Left ventricle myocardium inferior (tissue), 1 donor: ENCODE measurements at places on chromosomes 1 and 21.

- peak; percentile 79 for DNase-seq
These were observed at the start of gene NCAM2 for GRCh38 chr21:20997636-20998455. NCAM2 (plus strand) TSS chr21:20998409.

GRCh38 chr1:226034482-226034881 is 28.0 kb upstream of the H3-3A start:
- peak; percentile 83 for DNase-seq

DNA sequence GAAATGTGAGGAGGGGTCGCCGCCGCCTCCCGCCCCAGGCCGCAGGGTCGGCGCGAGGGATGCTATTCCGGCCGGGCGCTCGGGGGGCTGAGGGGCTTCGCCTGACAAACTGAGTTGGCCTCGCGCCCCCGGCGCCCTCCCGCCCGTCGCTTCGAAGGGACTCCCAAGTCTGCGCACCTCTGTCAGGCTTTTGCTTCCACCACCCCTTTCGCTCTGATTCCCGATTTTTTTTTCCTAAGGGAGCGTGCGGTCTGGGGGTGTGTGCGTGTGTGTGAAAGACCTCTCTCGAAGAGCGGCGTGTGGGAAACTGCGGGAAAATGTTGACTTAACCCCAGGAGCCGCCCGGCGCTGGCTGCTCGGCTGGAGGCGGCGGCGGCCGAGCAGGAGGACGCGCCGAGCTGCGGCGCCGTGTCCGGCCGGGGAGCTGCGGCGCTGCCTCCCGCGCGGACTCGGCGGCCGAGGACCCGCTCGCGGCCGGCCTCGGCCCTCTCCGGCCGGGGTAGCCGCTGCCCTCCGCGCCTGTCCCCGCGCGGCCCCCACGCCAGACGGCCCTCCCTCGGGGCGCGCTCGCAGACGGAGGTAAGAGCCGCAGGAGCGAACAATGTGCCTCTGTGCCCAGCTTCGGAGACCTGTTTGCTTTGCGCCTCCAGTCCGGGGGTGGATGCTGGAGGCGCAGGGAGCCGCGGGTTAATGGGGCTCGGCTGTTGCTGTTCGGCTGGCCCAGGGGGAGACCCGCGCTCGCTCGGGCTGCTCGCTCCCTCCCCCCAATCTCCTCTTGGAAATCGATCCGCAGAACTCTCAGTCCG is 1.1 kb downstream of the ADGRL2 start:
- DNase-seq, result peak; percentile 29

- peak; percentile 57 for DNase-seq
These were observed 6.2 kb downstream of the NECTIN4 start for GRCh38 chr1:161082996-161083747.

GRCh38 chr1:221045842-221046831 is 166.9 kb downstream of the HLX start:
- DNase-seq, result no peak

DNA sequence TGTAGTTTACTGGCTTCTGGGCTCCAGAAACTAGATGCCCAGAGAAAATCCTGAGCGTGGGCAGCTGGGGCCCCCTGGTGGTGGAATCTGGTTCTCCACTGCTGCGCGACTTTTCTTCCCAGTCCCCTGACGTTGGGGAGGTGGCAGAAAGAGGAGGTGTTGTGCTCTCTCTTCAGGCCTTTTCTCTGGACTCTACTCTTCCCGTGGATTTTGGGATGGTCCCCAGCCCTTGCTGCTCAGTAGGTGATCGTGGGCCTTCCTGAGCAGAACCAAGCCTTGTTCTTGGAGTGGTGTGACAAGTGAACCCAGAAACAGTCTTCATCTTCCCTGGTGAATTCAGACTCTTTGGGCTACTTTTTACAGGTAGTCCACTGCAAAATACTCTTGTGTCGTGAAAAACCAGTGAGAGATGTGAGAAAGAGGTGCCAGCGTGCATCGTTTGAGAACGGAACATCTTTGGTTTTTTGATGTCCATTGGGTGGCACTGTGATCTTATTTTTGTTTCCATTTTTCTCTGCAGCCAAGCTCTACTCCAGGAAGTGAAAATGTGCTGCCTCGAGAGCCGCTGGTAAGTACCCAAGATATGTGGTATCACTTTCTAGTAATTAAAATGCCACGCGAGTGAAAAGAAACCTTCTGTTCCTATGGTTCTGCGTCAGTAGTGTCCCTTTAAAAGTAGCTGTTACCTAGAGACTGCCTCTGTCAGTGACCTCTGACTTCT is 20.2 kb downstream of the PEX14 start:
- DNase-seq, result peak; percentile 71

- no peak for DNase-seq
These were observed 27.9 kb upstream of the TTF2 start for GRCh38 chr1:117032266-117032665.

DNA sequence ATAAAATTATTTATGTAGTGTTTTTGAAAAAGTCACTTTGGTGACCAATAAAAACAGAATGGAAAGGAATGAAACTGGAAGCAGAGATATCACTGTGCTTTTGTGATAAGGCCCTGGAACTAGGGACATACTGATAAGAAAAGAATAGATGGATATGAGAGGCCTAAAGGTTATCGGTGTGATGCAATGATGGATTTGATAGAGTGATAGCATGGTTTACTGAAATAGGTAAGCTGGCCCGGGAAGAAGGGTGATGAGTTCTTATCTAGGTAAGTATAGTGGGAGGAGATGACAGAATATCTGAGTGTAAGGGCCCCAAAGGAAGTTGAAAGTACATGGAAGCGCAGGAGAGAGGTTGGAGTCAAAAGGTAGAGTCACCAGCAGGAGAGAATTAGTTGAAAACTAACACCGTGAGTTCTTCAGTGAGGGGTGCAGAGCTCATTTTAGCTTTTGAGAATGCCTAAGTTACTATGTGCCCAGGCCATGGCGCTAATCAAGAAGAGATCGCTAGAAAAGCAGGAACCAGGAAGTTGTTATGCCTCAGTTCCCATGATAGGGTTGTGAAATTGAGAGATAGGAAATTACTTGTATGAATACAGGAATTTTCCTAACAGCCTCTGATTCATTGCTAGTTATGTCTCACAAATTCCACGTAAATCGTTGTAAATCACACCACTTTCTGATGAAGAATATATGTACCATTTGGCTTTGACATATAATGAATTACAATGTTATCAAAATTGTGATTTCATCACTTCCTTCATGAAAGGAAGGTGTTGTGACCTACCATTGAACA is 115.3 kb downstream of the PLA2G4A start:
- DNase-seq, result no peak

DNA sequence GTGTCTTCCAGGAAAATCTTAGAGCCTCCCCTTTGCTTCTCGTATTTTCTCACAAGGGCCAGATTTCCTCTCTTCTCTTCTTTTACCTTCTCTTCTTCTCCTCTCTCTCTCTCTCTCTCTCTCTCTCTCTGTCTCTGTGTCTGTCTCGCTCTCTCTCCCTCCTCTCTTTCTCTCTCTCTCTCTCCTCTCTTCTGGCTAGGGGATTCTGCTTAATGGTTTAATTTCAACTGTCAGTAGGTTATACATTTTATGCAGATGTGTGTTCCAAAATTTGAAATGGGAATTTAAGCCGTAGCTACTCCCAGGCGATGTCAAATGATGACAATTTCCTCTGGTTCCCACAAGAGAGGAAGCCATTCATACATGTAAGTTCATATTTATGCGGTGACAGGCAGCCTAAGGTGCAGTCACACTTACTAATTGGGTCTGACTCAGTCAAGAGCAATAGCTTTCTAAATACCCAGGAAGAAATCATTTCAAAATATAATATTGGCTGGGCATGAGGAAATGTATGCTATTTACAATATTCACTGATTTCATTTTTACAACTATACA is 1.4 kb downstream of the DSCAM start:
- DNase-seq, result no peak

DNA sequence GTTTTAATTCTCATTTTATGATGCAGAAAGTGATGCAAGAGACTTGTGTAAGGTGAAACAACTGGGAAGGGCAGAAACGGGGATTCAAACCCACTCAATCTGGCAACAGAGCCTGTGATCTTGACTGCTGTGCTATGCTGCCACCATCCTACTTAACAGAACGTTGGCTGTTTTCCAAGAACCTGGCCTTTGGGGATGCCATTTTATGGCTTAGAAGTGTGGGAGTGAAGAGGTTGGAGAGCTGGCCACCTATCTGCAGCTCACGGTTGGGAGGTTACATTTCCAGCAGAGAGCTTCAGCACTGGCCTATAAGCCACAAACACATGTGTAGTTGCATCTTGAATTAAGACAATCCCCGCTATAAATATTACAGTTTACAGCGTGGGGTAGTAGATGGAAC is 235.3 kb downstream of the PRDM2 start:
- DNase-seq, result no peak

DNA sequence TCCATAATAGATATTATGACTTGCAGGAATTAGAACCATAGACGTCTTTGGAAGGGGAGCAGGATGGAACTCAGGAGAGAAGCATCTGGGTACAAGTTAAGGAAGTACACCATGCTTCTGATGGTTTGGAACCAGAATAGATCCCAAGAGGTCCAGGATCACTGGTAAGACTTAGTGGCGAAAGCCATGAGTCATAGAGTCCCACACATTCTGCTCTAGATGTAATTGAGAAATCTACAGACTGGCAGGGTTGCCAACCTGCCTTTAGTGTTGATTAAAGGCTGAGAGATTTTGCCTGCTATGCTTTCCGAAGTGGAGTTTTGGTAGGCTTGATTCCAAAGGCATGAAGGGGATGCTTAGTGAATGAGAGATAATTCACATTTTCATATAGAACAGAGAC is 57.1 kb upstream of the C1orf87 start:
- DNase-seq, result no peak

GRCh38 chr1:107149946-107150345 is 9.1 kb downstream of the NTNG1 start:
- no peak for DNase-seq
